Stimulated activated CD4-positive, alpha-beta T cell treated with anti-CD3 and anti-CD28 coated beads, Interleukin-15, amount 100 ng/mL, for 1 hour (primary cell): ENCODE measurements at places on chromosomes 2 and 18.
A peak's percentile ranks its signal among the peaks of the same experiment; 100 is the strongest.

GRCh38 chr2:199932312-199932855 is 21.3 kb downstream of the C2orf69 start:
- no peak for DNase-seq

GRCh38 chr18:9413576-9413975 is 61.7 kb upstream of the RALBP1 start:
- no peak for DNase-seq

DNA sequence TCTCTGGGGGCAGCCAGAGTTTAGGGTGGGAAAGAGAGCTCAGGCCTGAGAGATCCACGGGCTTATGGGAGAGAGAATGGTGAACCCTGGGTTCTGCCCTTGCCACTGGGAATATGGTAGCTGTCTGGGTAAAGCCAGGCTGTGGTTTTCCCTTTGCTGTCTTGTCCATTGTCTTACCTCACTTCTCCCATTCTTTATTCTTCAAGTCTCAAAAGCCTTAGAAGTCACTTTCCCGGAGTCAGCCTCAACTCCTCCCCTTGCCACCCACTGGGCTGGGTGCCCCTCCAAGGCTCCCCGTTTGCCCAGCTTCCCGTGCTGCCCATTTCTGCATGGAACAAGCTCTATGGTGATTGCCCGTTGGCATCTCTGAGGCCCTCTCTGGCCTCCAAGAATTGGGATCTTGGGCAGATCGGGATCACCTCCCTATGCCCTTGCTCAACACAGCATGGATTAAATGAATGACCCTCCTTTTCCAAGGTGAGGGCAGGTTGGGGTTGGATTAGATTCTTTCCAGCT is 228.2 kb downstream of the HAUS1 start:
- DNase-seq, result no peak

- no peak for DNase-seq
Observed at GRCh38 chr18:2956056-2956455, 56.9 kb downstream of the LPIN2 start.

GRCh38 chr2:102334486-102334885 is 21.1 kb upstream of the IL18R1 start:
- no peak for DNase-seq

DNA sequence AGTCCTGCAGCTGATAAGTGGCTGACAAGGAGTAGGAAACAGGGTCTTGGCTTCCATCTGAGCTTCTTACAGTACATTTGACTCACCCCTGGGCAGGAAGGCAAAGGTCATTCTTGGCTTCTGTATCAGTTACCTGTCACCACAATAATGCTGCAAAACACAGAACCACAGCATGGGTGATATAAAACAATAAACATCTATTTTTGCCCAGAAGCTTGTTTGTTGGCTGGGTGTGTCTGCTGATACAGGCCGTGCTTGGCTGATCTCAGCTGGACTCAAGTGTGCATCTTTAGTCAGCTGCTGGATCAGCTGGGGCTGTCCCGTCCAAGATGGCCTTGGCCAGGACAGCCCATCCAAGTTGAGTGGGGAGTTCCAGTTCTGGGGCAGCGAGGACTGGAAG is 34.7 kb downstream of the ONECUT2 start:
- no peak for DNase-seq

DNA sequence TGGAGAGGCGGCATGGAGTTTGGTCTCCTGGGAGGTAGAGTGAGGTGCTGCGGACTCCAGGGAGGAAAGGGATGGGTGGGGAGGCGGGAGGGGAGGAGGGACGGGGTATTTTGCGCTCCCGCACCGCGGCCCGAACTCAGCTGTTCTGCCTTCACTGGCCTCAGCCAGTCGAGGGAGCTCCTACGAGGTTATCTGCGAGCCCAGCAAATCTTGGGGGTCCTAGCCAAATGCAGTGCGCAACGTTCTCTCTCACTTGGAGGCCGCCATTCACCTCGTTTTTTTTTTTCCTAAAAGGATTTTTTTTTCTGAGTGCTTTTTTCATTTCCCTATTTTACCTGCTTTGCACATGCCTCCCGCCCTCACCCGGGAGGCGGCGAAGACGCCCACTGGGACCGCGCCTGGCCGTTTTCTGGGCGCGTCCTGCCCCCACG is 877 bp upstream of the BCL2L11 start:
- no peak for DNase-seq

GRCh38 chr2:37344453-37345361 is at the start of gene QPCT:
Gene QPCT, plus strand, starts transcription at chr2:37344630. Its CDS starts 102 bp downstream, at chr2:37344732.
- peak; percentile 32 for DNase-seq

DNA sequence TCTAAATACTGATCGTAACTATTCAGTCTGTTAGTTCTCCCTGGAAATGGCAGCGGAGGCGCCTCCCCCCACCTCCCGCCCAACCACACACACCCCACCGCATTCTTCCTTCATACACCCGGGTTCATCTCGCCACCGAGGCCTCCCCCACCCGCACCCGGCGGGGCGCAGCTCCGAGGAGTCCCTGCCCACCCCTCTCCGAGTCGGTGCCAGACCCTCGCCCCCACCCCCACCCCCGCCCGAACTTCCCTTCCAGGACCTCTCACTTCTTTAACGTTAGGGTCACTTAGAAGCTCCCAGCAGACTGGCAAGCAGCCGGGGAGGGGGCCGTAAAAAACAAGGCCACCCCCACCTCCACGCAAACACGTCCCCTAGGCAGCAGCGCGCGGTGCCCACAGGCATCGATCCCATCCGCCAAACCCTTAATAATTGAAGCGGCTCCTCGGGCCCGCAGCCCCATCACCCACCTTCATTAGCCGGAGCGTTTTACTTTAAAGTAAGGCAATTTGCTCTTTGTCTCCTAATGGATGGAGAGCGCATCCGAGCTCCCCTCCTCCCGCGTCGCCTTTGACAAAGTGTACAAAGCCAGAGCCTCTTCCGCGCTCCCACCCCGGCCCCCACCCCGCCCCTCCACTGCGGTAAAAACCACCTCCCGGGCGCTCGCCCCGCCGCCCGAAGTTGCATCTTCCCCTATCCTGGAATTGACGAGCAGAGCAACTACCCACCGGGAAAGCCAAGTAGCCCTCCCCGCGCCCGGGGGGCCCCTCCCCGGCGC is 624 bp downstream of the ZNF516 start:
- no peak for DNase-seq

- no peak for DNase-seq
Observed at GRCh38 chr18:70195014-70195614, 10.4 kb downstream of the RTTN start.

GRCh38 chr2:3571284-3571683 is 3.8 kb upstream of the RPS7 start:
- DNase-seq, result no peak

DNA sequence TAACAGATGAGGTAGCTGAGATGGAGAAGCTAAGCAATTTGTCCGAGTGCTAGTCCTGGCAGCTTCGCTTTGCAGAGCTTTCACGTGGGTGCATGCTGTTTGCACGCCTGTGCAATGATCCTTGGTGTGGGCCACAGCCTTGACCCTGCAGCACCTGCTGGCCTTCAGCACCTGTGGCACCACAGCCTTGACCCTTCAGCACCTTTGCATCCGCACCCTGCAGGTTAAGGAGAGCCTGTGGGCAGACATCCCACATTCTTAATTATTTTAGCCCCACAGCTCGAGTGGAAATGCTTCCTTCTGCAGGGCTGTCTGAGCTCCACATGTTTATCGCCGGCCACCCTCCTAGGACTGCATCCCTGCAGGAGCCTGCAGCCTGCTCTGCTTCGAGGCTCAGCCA is 19.3 kb downstream of the NCK2 start:
- no peak for DNase-seq

- no peak for DNase-seq
Observed at GRCh38 chr2:224543939-224544338, 41.2 kb downstream of the CUL3 start.

GRCh38 chr18:59264651-59265245 is 8.5 kb downstream of the RAX start:
- DNase-seq, result no peak

DNA sequence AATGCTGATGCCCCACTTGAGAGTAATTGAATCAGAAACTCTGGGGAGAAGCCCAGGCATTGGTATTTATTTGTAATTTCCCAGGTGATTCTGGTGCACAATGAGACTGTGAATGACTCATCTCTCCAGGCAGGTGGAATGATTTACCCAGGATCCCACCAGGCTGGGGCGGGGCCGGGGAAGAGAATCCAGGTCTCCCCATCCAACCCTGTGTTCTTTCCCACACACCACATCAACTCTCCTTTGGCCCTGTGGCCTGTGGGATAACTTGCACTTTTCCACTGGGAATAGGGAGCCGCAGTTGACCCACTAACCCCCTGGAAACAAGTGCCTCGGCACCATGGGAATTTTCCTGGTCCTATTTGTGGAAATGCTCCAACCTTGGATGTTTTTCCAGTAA is 409.8 kb downstream of the ZNF521 start:
- DNase-seq, result no peak

DNA sequence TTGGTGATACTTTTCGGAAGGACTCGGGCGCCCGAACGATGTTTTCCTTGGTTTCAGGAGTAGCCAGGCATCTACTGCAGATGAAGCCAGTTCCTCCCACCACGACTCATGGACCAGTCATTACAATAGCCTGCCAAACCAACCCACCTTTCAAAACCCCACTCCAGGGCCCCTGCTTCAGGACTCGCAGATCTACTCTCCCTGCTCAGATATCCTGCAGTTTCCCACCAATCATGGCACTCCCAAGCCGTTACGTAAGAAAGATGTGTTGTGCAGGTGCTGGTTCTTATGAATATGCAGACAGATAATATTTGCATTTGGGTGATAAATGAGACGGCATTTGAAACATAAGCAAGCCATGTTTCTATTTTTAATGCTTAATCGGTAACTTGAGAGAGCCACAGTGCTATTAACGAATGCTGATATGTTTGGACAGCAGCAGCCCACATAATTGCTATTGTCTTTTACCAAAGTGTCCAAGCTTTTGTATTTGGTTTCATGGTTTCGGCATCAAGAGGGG is 3.5 kb upstream of the CYS1 start:
- DNase-seq, result no peak

DNA sequence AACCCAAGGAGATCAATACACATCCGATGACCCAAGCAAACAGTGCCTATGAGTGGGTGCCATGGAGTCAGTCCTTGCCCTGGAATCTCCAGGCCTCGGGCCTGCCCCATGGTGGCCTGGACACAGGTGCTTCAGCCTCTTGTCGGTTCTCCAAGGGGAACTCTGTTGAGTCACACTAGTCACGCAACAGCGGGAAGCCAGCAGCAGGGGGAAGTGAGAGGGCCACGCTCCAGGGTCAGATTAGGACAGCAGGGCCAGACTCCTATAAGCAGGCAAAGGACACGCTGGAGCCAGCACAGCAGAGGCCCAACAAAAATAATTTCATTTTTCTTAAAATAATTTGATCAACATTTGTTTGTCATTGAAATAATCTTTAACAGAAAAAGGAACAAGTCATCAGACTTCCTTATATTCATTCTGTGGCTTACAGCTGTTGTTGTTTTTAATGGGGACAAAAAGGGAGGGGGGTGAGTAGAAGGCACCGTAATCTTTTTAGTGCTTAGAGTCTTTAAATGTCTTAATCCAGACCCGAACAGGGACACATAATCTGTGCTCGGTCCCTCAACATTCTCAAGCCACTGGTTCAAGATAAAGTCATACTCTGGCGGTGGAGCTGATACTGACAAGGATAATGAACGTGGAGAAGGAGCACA is 16.4 kb upstream of the ARMC9 start:
- no peak for DNase-seq

DNA sequence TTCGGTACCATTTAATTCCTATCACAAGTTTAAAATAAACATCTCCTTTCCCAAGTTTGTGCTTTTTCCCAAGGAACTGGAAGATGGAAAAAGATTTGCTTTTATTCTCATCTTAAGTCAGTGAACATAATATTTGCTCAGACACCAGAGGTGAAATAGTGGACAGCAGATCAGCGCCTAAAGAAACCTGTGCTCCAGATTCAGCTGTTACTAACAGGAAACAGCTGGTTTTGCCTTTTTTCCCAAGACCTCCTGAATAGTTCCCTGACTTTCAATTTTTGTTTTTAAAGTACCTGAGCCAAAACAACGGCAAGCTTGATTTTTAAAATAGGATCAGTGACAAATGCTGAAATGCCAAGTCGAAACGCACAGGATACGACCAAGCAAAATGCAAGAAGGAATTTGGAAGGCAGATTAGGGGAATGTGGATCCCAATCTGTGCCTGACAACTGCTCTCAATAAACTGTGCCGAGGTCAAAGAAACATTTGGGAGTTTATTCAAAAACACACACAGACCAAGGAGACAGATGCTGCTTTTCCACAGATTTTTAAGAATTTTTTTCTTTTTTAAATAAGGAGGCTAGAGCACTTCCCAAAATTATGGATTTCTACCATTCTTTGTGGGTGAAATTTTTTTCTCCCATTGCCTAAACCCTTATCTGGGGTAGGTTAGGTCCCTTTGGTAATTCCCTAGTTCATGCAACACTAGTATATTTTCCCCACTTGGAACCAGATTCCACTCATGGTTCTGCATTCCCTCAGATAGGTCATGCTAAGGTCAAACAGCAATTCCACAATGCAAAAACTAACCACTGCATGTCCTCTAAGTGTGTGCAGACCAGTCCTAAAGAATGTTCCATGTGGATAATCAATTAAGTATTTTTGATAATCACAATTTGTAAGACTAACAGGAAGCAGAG is 121.5 kb upstream of the PDE1A start:
- DNase-seq, result no peak

- no peak for DNase-seq
Observed at GRCh38 chr2:176812246-176812775, 400.3 kb upstream of the HNRNPA3 start.

GRCh38 chr2:218168016-218168415 is 1.3 kb upstream of the CXCR1 start:
- DNase-seq, result no peak

DNA sequence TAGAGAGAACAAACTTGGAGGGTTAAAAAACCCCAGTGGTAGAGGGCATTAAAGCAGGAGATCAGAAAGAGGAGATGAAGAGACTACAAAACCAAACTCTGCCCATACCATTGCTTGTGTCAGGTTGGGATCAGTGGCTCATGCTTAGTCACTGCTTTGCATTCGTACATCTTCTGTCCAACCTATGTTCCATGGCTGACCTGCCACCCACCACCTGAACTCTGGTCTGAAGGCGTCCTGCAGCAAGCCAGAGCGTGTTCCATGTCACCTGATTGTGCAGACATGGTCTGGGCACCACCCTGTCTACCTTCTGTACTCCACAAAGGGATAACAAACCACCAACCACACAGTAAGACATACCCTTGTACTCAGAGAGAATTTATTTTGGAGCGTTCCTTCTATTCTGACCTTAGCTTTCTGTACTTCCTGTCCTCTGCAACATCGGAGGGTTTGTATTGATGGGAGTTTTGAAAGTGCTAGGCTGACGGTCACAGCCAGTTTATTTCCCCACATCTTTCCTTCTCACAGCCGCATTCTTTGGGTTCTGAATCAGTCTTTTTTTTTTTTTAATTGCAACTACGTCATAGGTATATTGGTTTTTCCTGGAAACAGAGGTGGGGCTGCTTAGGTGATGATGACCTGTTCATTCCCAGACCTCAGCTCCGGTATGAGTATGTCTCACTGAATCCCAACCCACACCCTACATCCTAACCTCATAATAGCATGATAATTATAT is 88.3 kb downstream of the SOWAHC start:
- no peak for DNase-seq
